ENCODE measurements at places on chromosomes 16 and 17. TPM values are rescaled to one million over a fixed set of nuclear protein-coding genes. Genes with fewer than 3 reads are reported as not detected.

HSD17B2 gene
- total RNA-seq = not detected

ARHGAP44 gene
- total RNA-seq = 4.6 TPM

- H3K4me3 ChIP-seq = peak overlapping the region; percentile 32
- H3K27me3 ChIP-seq = no peaks in the 10 kb centered on the region
- DNase-seq = no peak
- H3K36me3 ChIP-seq = peaks cover 1% of the 10 kb centered on the region
Measured at GRCh38 chr16:67395458-67396158, 2.3 kb upstream of the TPPP3 start.

DNA sequence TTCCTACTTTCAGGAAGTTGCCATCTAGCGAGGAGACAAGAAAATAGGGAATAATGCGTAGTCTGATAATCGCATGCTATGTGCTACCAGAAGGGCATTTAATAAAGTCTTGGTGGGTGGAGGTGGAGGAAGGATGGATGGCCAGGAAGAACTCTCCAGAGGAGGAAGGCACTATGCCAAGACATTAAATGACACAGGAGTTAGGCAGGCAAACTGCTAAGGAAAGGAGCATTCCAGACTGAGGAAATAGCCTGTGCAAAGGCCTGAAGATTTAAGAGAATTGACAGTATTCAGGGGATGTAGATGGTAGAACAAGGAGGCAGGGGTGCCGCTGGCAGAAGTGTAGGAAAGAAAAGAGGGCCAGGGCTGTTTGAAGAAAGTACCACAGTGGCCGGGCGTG is 19.3 kb upstream of the ARHGAP44 start:
- no peak overlapping the region for H3K27ac ChIP-seq
- no peaks in the 10 kb centered on the region for H3K4me1 ChIP-seq
- H3K36me3 ChIP-seq = no peaks in the 10 kb centered on the region
- H3K27me3 ChIP-seq = no peaks in the 10 kb centered on the region
- no peak for DNase-seq

DNA sequence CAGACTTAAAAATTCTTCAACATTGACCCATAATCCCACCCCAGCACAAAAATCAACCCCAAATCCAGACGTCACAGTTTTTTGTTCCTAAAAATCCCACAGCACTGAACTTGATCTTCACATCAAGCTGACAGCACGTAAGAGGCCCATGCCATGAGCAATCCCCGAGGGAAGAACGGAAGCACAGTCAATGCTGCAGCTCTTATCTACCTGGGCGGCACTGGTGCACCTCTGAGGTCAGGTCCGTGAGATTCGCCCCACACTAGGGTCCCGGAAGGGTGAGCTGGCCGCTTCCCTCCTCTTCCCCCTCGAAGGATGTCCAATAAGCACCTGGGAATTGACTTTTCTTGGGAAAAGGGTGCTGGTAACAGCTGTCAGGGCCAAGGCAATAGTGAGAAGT is 11.3 kb upstream of the ITGAE start:
- no peak overlapping the region for H3K4me3 ChIP-seq
- no peaks in the 10 kb centered on the region for H3K4me1 ChIP-seq
- H3K27me3 ChIP-seq = no peaks in the 10 kb centered on the region
- H3K36me3 ChIP-seq = peaks cover 53% of the 10 kb centered on the region

DNA sequence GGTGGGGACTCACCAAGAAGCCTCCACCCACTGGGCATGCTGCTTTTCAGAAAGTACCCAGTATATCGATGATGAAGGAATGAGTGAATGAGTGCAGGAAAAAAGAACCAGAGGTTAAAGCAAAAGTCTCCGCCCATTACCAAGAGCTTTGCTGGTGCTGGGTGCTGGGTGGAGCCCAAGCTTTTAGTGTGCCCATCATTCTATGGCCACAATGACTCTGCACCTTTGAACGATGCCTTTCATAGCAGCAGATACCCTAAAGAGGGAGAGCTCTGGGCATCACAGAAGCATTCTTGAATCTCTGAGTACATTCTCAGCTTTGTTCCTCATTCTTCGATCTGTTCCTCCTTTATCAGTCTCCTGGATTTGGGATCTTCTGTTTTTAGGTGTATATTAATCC is 450.7 kb upstream of the CCL2 start:
- no peak overlapping the region for H3K27ac ChIP-seq
- H3K27me3 ChIP-seq = no peaks in the 10 kb centered on the region
- no peak for DNase-seq
- H3K36me3 ChIP-seq = no peaks in the 10 kb centered on the region
- H3K4me3 ChIP-seq = no peak overlapping the region
- no peaks in the 10 kb centered on the region for H3K4me1 ChIP-seq

DNA sequence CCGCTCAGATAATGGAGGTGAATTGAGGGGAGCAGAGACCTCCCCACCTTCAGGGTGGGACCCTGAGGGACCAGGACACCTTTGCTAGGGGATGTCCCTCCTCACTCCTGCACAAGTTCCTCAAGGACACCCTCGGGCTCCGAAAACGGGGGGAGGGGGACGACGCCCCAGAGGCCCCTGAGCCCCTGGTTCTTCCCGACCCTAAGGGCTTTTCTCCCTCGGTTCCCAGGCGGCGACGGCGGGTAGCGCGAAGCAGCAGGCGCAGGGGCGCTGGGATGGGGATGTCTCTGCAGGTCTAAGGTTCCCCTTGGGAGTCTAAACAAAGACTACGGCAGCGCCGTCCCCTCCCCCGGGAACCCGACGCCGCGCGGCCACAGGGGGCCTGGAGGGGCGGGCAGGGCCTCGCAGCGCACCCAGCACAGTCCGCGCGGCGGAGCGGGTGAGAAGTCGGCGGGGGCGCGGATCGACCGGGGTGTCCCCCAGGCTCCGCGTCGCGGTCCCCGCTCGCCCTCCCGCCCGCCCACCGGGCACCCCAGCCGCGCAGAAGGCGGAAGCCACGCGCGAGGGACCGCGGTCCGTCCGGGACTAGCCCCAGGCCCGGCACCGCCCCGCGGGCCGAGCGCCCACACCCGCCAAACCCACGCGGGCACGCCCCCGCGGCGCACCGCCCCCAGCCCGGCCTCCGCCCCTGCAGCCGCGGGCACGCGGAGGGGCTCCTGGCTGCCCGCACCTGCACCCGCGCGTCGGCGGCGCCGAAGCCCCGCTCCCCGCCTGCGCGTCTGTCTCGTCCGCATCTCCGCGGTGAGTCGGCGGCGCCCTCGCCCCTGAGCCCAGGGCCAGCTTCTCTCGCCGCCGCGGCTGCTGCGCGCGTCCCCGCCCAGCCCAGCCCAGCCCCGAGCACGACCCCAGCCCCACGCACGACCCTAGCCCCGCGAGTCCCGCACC is 36.7 kb upstream of the NDRG4 start:
- peaks cover 28% of the 10 kb centered on the region for H3K4me1 ChIP-seq
- peaks cover 27% of the 10 kb centered on the region for H3K27me3 ChIP-seq
- H3K27ac ChIP-seq = no peak overlapping the region
- no peak for DNase-seq

DNA sequence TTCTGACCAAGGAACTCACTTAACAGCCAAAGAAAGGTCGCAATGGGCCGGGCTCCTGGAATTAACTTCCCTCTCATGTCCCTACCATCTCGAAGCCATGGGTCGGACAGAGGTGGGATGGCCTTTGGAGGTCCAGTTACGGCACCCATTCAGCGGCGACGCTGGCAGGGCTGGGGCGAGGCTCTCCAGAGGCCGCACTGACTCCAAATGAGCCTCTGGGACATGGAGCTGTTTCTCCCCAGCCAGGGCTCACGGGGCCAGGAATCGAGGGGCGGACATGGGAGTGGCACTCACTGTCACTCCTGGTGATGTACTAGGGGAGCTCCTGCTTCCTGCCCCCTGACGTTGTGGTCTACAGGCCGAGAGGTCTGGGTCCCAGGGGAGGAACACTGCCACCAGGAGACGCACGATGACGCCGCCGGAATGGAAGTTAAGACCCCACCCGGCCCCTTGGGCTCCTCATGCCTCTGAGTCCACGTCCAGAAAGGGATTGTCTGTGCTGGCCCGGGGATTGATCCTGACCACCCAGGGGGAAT is 60.7 kb upstream of the METRNL start:
- H3K27ac ChIP-seq = no peak overlapping the region
- no peaks in the 10 kb centered on the region for H3K4me1 ChIP-seq
- DNase-seq = no peak
- no peaks in the 10 kb centered on the region for H3K36me3 ChIP-seq

- no peaks in the 10 kb centered on the region for H3K27me3 ChIP-seq
- H3K4me3 ChIP-seq = no peak overlapping the region
- no peaks in the 10 kb centered on the region for H3K36me3 ChIP-seq
- no peaks in the 10 kb centered on the region for H3K4me1 ChIP-seq
Measured at GRCh38 chr17:20271011-20271610, 196.2 kb downstream of the LGALS9B start.

- DNase-seq = no peak
- H3K4me1 ChIP-seq = peaks cover 6% of the 10 kb centered on the region
- no peaks in the 10 kb centered on the region for H3K36me3 ChIP-seq
- no peak overlapping the region for H3K27ac ChIP-seq
- H3K4me3 ChIP-seq = no peak overlapping the region
Measured at GRCh38 chr17:43784628-43785101, 4.4 kb downstream of the CFAP97D1 start.

GRCh38 chr17:32302860-32303649 is 37.4 kb downstream of the RHBDL3 start:
- no peaks in the 10 kb centered on the region for H3K4me1 ChIP-seq
- no peaks in the 10 kb centered on the region for H3K27me3 ChIP-seq
- H3K4me3 ChIP-seq = no peak overlapping the region
- no peak for DNase-seq
- H3K27ac ChIP-seq = no peak overlapping the region

DNA sequence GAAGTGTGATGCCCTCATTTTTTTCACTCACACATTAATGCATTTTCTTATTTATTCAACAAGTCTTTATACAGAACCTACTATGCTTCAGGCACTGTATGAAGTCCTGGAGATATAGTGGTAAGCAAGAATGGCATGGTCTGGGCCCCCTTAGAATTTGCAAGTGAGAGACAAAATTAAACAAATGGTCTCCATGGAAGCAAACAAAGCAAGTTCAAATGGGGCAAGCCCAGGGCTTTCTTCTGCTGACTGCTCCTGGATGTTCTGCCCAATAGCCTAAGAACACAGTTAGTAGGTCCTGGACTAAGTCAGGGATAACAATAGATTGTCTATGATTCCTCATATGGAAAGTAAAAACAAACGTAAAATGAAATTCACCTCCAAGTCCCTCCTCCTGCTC is 31.3 kb upstream of the DDX52 start:
- H3K27me3 ChIP-seq = no peaks in the 10 kb centered on the region
- no peak overlapping the region for H3K4me3 ChIP-seq
- no peak overlapping the region for H3K27ac ChIP-seq
- no peaks in the 10 kb centered on the region for H3K36me3 ChIP-seq
- H3K4me1 ChIP-seq = no peaks in the 10 kb centered on the region

- no peak overlapping the region for H3K27ac ChIP-seq
- DNase-seq = no peak
- H3K27me3 ChIP-seq = no peaks in the 10 kb centered on the region
- no peak overlapping the region for H3K4me3 ChIP-seq
- peaks cover 62% of the 10 kb centered on the region for H3K4me1 ChIP-seq
Measured at GRCh38 chr16:81495321-81496234, 51.0 kb downstream of the CMIP start.
